ENCODE measurements at places on chromosomes 12 and 14. TPM values are rescaled to one million over a fixed set of nuclear protein-coding genes. Genes with fewer than 3 reads are reported as not detected.

Gene KRT79
- not detected for total RNA-seq

Gene CDCA3
- 47.7 TPM for total RNA-seq

DNA sequence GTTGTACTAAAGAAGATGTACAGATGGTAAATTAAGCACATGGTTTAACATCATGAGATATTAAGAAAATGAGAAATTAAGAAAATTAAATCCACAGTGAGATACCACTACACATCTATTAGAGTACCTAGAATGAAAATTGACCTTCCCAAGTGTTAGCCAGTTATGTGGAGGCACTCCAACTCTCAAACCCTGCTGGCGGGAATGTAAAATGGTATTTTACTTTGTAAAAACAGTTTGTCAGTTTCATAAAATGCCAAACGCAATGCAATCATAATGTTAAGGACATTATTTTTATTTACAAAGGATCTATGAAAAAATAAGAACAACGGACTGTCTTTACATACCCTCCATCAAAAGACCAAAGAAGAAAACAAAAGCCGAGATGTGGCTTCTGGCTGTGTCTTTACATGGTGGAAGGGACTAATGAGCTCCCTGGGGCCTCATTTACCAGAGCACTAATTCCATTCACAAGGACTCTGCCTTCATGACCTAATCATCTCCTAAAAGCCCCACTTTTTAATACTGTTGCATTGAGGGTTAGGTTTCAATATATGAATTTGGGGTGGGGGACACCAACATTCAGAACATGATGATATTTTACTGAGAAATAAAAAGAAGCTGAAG is 1178.7 kb downstream of the AACS start:
- H3K36me3 ChIP-seq = no peaks in the 10 kb centered on the region
- no peak for DNase-seq
- no peaks in the 10 kb centered on the region for H3K4me1 ChIP-seq

Gene RASSF8
- total RNA-seq = 46.7 TPM

Gene TOMM20L
- not detected for total RNA-seq

Gene KLHL33
- total RNA-seq = not detected

Gene MGP
- total RNA-seq = not detected

- H3K36me3 ChIP-seq = no peaks in the 10 kb centered on the region
- no peaks in the 10 kb centered on the region for H3K27me3 ChIP-seq
- H3K4me3 ChIP-seq = no peak overlapping the region
- peak; percentile 27 for DNase-seq
- H3K27ac ChIP-seq = no peak overlapping the region
Measured at GRCh38 chr12:3655328-3655900, 97.5 kb downstream of the CRACR2A start.

DNA sequence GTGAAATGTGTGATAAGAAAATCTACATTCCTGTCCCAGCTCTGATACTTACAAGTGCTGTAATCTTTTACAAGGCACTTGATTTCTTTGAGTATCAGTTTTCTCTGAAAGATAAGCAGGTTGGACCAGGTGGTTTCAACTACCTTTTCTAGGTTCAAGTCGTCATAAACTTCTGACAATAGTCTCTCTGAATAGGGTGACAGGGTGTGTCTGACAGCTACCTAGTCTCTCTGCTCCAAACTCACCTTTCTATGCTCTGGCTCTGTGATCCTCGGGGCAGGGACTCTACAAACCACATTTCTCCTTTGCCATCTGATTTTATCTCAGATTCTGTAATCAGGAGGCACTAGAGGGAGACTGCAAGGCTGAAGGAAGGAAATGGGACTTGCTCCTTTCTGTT is 137.7 kb upstream of the SYT1 start:
- H3K27me3 ChIP-seq = no peaks in the 10 kb centered on the region
- no peaks in the 10 kb centered on the region for H3K36me3 ChIP-seq
- H3K4me1 ChIP-seq = no peaks in the 10 kb centered on the region
- H3K27ac ChIP-seq = no peak overlapping the region
- H3K4me3 ChIP-seq = no peak overlapping the region
- no peak for DNase-seq

Gene TAS2R42
- total RNA-seq = not detected

DNA sequence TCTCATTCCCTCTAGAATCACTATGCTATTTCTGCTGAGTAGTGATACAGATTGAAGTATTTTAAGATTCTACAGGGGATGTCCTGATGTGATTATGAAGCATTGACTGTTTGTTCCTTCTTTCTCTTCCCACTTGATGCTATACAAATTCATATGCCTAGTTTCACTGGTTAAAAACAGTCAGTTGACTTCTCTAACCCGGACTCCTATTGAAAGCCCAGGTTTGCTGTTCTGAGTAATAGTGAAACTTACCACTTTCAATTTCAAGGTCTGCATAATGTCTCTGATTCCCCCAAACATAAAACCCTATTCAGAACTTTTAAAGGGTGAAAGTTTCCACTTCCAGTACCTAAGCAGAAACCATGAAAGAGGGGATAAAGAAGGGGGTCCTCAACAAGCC is 117.7 kb upstream of the RPL10L start:
- H3K27ac ChIP-seq = no peak overlapping the region
- no peaks in the 10 kb centered on the region for H3K4me1 ChIP-seq
- H3K36me3 ChIP-seq = no peaks in the 10 kb centered on the region
- no peaks in the 10 kb centered on the region for H3K27me3 ChIP-seq
- no peak for DNase-seq
- H3K4me3 ChIP-seq = no peak overlapping the region

DNA sequence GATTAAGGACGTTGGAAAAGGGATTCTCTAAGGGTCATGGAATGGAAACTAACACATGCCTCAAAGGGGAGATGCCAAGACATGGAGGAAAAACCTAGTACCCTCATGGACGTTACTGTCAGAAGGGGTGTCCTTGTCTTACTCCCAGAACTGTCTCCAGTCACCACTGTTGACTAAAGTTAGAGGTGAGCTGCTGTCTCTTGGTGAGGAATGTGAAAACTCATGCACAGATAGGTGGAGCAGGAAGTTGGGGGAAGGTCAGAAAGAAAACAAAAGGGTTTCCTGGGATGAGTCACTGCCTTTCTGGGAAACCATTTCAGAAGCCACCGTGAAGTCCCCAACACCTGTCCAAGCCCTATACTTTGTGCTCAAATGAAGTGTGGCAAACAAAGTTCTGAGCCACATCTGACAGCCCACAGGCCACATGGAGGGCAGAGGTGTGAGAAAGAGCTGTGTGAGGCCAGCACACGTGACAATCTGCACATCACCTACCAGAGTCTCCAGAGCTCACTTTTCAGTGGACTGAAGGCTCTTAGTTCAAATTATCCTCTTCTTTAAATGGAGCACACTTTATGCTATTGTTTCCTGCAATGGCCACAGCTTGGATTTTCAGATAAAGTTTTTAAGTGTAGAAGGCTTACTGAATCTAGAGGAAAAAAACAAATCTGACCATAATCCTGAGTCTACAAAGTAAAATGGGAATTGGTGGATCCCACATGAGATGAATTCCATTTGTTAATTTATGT is 92.9 kb upstream of the EGLN3 start:
- H3K4me1 ChIP-seq = peaks cover 2% of the 10 kb centered on the region
- no peaks in the 10 kb centered on the region for H3K27me3 ChIP-seq
- DNase-seq = no peak
- H3K4me3 ChIP-seq = no peak overlapping the region
- H3K27ac ChIP-seq = no peak overlapping the region

Gene KERA
- total RNA-seq = not detected

- DNase-seq = peak; percentile 29
- H3K27ac ChIP-seq = no peak overlapping the region
- no peak overlapping the region for H3K4me3 ChIP-seq
- no peaks in the 10 kb centered on the region for H3K36me3 ChIP-seq
- H3K27me3 ChIP-seq = no peaks in the 10 kb centered on the region
Measured at GRCh38 chr14:87805315-87805723, 187.7 kb downstream of the GALC start.

GRCh38 chr14:66507181-66507721 is 696 bp upstream of the GPHN start:
- DNase-seq = no peak
- H3K27ac ChIP-seq = peak overlapping the region; percentile 51
- peaks cover 3% of the 10 kb centered on the region for H3K4me1 ChIP-seq

DNA sequence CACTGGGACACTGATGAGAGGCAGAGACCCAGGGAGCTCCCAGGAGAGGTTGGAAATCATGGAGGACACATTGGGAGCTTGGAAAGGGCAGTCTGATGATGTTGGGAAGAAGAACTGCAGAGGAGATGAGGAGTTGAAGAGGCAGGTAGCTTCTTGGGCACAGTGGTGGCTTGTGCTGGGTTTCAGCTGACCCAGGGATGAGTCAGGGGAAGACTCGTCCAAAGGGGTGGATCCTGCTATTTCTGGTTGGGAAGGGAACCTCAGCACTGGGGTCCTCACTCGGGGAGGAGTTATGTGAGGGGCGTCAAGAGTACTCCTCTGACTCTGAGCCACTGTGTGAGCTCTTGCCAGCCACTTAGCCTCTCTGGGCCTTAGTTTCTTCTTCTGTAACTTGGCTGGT is 11.5 kb downstream of the ADCY4 start:
- peaks cover 18% of the 10 kb centered on the region for H3K27me3 ChIP-seq
- no peak overlapping the region for H3K27ac ChIP-seq
- H3K36me3 ChIP-seq = no peaks in the 10 kb centered on the region

Gene RPS6KA5
- total RNA-seq = 3.2 TPM

Gene KCTD10
- 54.3 TPM for total RNA-seq

Gene OASL
- not detected for total RNA-seq

DNA sequence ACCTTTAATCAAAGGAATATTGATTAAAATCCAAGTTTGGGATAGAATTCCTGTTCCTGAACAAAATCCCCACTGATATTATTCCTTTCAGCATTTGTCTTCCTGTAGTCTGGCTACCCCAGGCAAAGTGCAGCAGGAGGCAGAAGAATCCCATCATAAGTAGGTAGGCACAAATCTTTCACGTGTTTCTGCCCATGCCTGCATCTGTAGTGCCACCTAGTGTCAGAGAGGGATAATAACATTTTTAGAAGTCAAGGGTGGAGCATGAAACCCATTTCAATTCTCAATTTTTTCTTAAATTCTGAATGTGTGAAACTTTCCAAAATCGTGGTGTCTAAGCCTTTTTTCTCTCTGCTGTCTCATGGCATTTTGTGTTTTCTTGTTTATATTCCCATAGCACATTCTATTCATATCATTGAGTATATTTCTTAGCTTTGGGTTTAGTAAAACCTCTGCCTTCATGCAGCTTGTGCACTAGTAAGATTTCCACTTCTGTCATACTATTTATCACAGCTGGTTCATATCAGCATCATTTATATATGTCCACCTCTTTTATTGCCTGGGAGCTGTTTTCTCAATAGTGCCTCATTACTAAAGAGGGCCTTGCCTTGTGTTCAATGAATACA is 47.8 kb upstream of the RERG start:
- no peak for DNase-seq
- H3K4me3 ChIP-seq = no peak overlapping the region
- H3K4me1 ChIP-seq = no peaks in the 10 kb centered on the region
- no peaks in the 10 kb centered on the region for H3K36me3 ChIP-seq

DNA sequence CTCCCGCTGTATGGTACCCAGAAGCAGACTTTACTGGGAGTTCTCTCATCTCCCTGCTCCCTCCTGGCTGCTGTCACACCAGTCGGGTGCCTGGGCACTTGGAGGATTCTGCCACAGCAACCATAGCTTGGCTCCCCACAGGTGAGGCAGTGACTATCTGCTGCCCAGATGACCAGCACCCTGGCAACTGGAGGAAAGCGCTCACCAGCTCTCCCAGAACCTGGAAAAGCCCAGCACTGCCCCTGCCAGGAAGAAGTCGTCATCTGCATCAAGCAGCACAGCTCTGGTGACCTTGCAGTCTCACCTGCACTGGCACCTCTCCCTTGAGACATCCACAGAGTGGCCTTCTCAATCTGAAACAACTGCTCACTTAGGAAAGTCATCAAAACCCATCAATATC is 31.9 kb upstream of the TC2N start:
- H3K27me3 ChIP-seq = peaks cover 1% of the 10 kb centered on the region
- no peaks in the 10 kb centered on the region for H3K36me3 ChIP-seq
- DNase-seq = no peak
- no peak overlapping the region for H3K4me3 ChIP-seq
- H3K27ac ChIP-seq = no peak overlapping the region

- H3K27me3 ChIP-seq = no peaks in the 10 kb centered on the region
- H3K36me3 ChIP-seq = peaks cover 2% of the 10 kb centered on the region
- no peak overlapping the region for H3K4me3 ChIP-seq
- H3K27ac ChIP-seq = no peak overlapping the region
Measured at GRCh38 chr14:104891664-104892530, 26.8 kb downstream of the CEP170B start.

Gene TSPAN11
- total RNA-seq = 3.9 TPM

- DNase-seq = no peak
- peaks cover 24% of the 10 kb centered on the region for H3K36me3 ChIP-seq
- H3K27ac ChIP-seq = no peak overlapping the region
- no peaks in the 10 kb centered on the region for H3K4me1 ChIP-seq
- no peak overlapping the region for H3K4me3 ChIP-seq
Measured at GRCh38 chr12:48078901-48079300, 27.0 kb downstream of the SENP1 start.

- no peak for DNase-seq
- H3K27me3 ChIP-seq = no peaks in the 10 kb centered on the region
- H3K27ac ChIP-seq = no peak overlapping the region
- H3K4me3 ChIP-seq = no peak overlapping the region
- H3K4me1 ChIP-seq = no peaks in the 10 kb centered on the region
Measured at GRCh38 chr14:25411781-25412757, 362.1 kb upstream of the STXBP6 start.
